Stimulated activated CD8-positive, alpha-beta memory T cell treated with anti-CD3 and anti-CD28 coated beads, Interleukin-4, amount 100 ng/mL, for 1 hour (primary cell): ENCODE measurements at places on chromosomes 3 and 15.

GRCh38 chr3:107065094-107065861 is 312.0 kb upstream of the CCDC54 start:
- no peak for DNase-seq

DNA sequence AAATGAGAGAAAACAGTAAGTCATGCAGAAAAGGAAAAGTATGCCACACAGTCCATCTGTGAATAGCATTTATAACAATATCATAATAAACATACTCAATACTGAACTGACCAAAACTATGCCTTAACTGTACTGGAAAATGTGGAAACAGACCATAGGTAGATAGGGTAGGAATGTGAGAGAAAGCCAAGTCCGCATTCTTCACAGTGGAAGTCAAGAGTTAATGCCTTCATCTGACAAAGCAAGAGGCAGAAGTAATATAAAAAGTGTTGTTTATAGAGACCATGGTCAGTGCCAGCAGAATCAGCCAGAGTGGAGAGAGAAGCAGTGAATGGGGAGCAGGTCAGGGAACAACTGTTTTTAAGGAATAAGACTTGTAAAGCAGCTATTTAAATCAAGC is 52.3 kb downstream of the KBTBD12 start:
- DNase-seq = no peak

DNA sequence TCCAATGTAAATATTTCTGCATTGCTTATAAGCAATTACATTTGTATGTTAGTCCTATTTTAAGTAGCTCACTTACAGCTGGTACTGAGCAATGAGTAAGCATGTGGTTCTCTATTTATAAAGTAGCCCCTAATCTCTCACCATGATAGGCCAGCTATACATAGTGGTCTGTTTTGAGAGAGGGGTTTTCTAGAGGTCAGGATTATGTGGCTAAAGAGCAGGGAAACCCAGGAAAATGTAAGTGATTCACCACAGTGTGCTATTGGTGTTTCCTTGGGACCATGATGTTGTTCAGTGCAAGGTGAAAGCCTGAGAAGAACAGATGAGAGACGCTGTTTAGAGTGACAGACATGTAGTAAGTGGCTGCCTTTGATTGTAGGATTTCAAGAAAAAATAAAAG is 26.4 kb downstream of the RBMS3 start:
- no peak for DNase-seq

DNA sequence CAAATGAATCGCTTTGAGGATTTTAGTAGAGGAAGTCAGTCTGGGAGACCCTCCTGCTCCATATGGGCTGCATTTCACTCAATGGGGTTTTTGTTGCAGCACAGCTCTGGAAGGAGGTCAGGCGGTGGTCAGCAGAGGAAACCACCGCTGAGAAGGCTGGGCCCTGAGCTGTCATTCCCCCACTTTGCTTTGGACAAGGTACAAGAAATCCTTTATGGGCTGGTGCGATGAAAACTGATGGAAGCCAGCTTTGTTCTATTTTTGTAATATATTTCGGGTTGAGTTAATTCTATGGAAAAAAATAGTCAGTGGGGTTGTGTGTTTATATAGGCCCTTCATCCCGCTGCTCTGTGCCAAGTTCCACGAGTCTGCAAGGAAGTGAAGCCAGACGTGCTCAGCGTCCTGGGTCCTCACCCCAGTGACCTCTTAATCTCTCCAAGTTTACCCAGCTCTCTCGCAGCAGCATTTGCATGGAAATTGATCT is 157.1 kb upstream of the TMC3 start:
- no peak for DNase-seq
